ENCODE measurements at places on chromosomes 7 and 10. TPM values are rescaled to one million over a fixed set of nuclear protein-coding genes. Genes with fewer than 3 reads are reported as not detected.

DNA sequence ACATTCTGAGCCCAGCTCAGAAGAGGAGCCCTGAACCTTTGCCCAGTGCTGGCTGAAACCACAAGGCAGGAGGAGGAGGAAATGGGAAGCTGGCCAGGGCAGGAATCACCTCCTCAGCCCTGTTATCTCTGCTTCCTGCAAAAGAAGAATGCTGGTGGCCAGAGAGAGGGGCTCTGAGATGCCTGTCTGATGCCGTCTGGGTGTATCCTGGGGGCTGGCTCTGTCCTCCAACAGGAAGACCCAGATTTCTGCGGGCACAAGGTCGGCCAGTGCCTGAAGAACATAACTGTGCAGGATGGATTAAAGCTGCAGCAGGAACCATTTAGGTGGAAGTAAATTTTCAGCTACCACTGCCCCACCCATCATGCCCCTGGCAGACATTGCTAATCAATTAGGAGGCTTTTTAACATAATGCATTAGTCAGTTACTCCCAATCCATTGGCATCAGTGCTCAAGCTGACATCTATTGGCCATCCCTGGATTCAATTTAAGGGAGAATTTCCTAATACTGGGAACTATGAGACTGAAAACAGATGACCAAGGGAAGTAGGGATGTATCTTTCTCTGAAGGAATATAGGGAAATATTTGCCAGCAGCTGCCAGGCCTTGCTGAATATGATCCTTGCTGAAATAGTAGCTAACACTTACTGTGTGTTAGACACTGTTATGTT is 67.7 kb downstream of the COL13A1 start:
- no peaks in the 10 kb centered on the region for H3K27me3 ChIP-seq
- peak; percentile 88 for DNase-seq
- peaks cover 40% of the 10 kb centered on the region for H3K4me1 ChIP-seq
- H3K36me3 ChIP-seq = no peaks in the 10 kb centered on the region
- H3K27ac ChIP-seq = peak overlapping the region; percentile 37

GRCh38 chr7:43766564-43766963 is 8.1 kb downstream of the BLVRA start:
- H3K4me3 ChIP-seq = no peak overlapping the region
- H3K4me1 ChIP-seq = peaks cover 14% of the 10 kb centered on the region
- no peak for DNase-seq
- H3K27ac ChIP-seq = no peak overlapping the region
- no peaks in the 10 kb centered on the region for H3K27me3 ChIP-seq

- DNase-seq = no peak
- no peak overlapping the region for H3K4me3 ChIP-seq
- peaks cover 22% of the 10 kb centered on the region for H3K4me1 ChIP-seq
- peaks cover 22% of the 10 kb centered on the region for H3K27me3 ChIP-seq
Measured at GRCh38 chr10:76721891-76722505, 915.6 kb downstream of the KCNMA1 start.

GRCh38 chr7:31373337-31374289 is 33.1 kb upstream of the NEUROD6 start:
- H3K36me3 ChIP-seq = no peaks in the 10 kb centered on the region
- H3K27me3 ChIP-seq = no peaks in the 10 kb centered on the region
- H3K27ac ChIP-seq = no peak overlapping the region

DNA sequence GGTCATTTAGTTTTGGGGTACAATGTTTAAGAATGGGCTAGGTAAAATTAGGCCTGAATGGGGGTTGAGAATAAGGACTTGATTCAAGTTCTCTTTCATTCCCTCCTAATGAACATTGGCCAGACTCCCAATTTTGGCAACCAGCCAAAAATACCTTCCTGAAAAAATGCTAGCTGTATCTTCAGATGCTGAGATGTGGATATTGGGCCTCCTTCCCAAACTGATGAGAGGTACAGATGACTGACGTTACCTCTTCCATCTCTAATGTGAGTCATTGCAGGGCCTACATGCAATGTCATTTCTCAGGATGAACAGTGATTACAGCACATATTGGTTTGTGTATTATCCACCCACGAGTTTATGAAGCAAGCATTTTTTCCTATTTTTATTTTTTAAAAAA is 151.6 kb downstream of the SND1 start:
- H3K4me1 ChIP-seq = no peaks in the 10 kb centered on the region
- H3K36me3 ChIP-seq = no peaks in the 10 kb centered on the region
- DNase-seq = peak; percentile 48
- H3K27ac ChIP-seq = no peak overlapping the region

DNA sequence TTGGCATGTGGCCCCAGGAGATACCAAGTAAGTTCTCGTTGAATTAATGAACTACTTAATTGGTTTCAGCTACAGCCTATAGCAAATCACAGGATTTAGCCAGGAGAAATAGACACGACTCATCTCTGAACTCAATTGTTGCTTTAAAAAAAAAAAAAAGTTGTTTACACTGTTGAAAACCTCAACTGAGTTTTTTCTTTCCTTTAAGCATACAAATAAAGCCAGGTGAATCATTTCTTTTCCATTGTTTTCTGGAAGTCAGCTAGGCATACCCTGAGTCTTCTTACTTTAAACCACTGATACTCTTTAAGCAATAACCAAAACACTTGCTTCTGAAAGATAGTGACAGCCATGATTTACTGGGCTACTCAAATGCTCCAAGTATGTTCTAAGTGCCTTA is 755 bp downstream of the FRMPD2 start:
- no peaks in the 10 kb centered on the region for H3K4me1 ChIP-seq
- H3K27ac ChIP-seq = no peak overlapping the region
- H3K4me3 ChIP-seq = no peak overlapping the region
- no peak for DNase-seq

DNA sequence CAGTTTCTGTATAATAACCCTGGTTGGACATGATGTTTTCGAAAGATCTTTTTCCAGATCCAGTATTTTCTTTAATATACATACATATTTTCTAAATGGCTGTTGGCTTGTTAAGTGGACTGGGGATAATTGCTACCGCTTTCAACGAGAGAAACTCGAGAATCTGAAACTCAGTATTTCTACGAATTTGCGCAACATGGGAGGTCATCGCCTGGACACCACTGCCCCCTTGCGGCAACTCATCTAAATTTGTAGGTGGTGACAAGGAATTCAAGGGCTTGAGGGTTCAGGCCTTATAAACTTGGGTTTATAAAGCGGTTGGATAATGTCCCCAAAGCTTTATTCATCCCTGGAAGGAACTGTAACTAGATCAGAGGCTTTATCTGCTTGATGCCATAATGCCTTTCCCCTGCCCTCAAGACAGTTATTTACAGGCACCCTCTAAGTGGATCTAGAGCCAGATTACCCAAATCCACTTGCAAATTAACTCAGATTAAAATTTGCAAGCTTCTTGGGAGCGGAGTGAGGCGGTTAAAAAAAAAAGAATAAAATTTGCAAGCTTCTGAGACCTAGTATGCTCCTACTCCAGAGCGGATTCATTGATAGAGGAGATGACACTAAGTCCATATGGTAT is 21.3 kb upstream of the KCNK18 start:
- peak; percentile 85 for DNase-seq
- H3K27me3 ChIP-seq = peaks cover 35% of the 10 kb centered on the region
- H3K27ac ChIP-seq = no peak overlapping the region
- H3K4me3 ChIP-seq = peak overlapping the region; percentile 66
- H3K4me1 ChIP-seq = no peaks in the 10 kb centered on the region
- no peaks in the 10 kb centered on the region for H3K36me3 ChIP-seq

GRCh38 chr10:132865851-132866600 is 76.3 kb downstream of the CFAP46 start:
- peaks cover 21% of the 10 kb centered on the region for H3K27me3 ChIP-seq
- no peaks in the 10 kb centered on the region for H3K4me1 ChIP-seq
- H3K4me3 ChIP-seq = no peak overlapping the region
- H3K36me3 ChIP-seq = no peaks in the 10 kb centered on the region

GRCh38 chr7:28112467-28112866 is 68.1 kb downstream of the JAZF1 start:
- peaks cover 29% of the 10 kb centered on the region for H3K4me1 ChIP-seq
- no peaks in the 10 kb centered on the region for H3K27me3 ChIP-seq
- no peaks in the 10 kb centered on the region for H3K36me3 ChIP-seq
- peak overlapping the region; percentile 64 for H3K27ac ChIP-seq

DNA sequence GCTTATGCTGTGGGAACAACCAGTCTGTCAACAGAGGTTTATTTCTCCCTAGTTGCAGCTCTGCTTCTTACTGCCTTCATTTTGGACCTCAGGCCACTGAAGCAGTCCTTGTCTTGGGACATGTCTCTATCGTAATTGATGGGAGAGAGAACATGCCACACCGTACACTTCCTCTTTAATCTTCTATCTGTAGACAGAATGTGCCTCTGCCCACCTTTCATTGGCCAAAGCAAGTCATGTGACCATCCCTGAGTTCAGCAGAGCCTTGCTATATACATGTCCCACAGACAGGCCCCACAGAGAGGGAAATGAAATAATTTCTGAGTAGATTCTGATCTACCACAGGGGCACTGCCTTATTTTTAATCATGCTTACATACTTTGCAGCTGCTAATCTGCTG is 98.0 kb downstream of the KCND2 start:
- no peak overlapping the region for H3K4me3 ChIP-seq
- no peak for DNase-seq
- H3K36me3 ChIP-seq = no peaks in the 10 kb centered on the region
- H3K27ac ChIP-seq = no peak overlapping the region
- no peaks in the 10 kb centered on the region for H3K4me1 ChIP-seq

- no peak overlapping the region for H3K4me3 ChIP-seq
- 0 out of 2 replicates have a peak, but pooled peaks cover 4% of the 10 kb centered on the region for H3K27me3 ChIP-seq
- no peak overlapping the region for H3K27ac ChIP-seq
- H3K36me3 ChIP-seq = no peaks in the 10 kb centered on the region
- peak; percentile 16 for DNase-seq
Measured at GRCh38 chr10:10658172-10658785, 359.4 kb upstream of the CELF2 start.

- H3K4me1 ChIP-seq = peaks cover 7% of the 10 kb centered on the region
- DNase-seq = no peak
- H3K27me3 ChIP-seq = no peaks in the 10 kb centered on the region
- H3K4me3 ChIP-seq = no peak overlapping the region
- no peak overlapping the region for H3K27ac ChIP-seq
- H3K36me3 ChIP-seq = no peaks in the 10 kb centered on the region
Measured at GRCh38 chr10:34775044-34775637, 40.0 kb downstream of the PARD3 start.

- H3K4me1 ChIP-seq = no peaks in the 10 kb centered on the region
- no peak overlapping the region for H3K4me3 ChIP-seq
- H3K36me3 ChIP-seq = no peaks in the 10 kb centered on the region
- no peak overlapping the region for H3K27ac ChIP-seq
- DNase-seq = peak; percentile 37
- H3K27me3 ChIP-seq = no peaks in the 10 kb centered on the region
Measured at GRCh38 chr7:104552102-104552501, 223.7 kb downstream of the LHFPL3 start.

GRCh38 chr10:7756360-7756992 is 31.3 kb downstream of the KIN start:
- no peaks in the 10 kb centered on the region for H3K4me1 ChIP-seq
- no peaks in the 10 kb centered on the region for H3K27me3 ChIP-seq
- H3K27ac ChIP-seq = no peak overlapping the region
- peaks cover 63% of the 10 kb centered on the region for H3K36me3 ChIP-seq

- DNase-seq = no peak
- no peaks in the 10 kb centered on the region for H3K27me3 ChIP-seq
- H3K27ac ChIP-seq = no peak overlapping the region
- no peaks in the 10 kb centered on the region for H3K4me1 ChIP-seq
- H3K36me3 ChIP-seq = no peaks in the 10 kb centered on the region
- H3K4me3 ChIP-seq = no peak overlapping the region
Measured at GRCh38 chr7:12064586-12065127, 146.4 kb upstream of the TMEM106B start.

- no peak for DNase-seq
- peaks cover 29% of the 10 kb centered on the region for H3K4me1 ChIP-seq
- peak overlapping the region; percentile 80 for H3K27ac ChIP-seq
Measured at GRCh38 chr7:76053461-76053860, 5.6 kb downstream of the MDH2 start.

GRCh38 chr10:22624287-22624738 is 90.1 kb downstream of the PIP4K2A start:
- no peaks in the 10 kb centered on the region for H3K27me3 ChIP-seq
- no peaks in the 10 kb centered on the region for H3K36me3 ChIP-seq
- H3K4me3 ChIP-seq = peak overlapping the region; percentile 15
- DNase-seq = peak; percentile 84

- peak; percentile 91 for DNase-seq
- H3K4me3 ChIP-seq = peak overlapping the region; percentile 45
- peaks cover 87% of the 10 kb centered on the region for H3K4me1 ChIP-seq
Measured at GRCh38 chr7:131011976-131012375, 278.0 kb upstream of the KLF14 start.

GRCh38 chr7:143120691-143121405 is 11.0 kb upstream of the PIP start:
- DNase-seq = no peak
- no peaks in the 10 kb centered on the region for H3K36me3 ChIP-seq
- no peaks in the 10 kb centered on the region for H3K4me1 ChIP-seq
- H3K27me3 ChIP-seq = no peaks in the 10 kb centered on the region
- H3K4me3 ChIP-seq = no peak overlapping the region
- H3K27ac ChIP-seq = no peak overlapping the region

- H3K36me3 ChIP-seq = no peaks in the 10 kb centered on the region
- no peaks in the 10 kb centered on the region for H3K27me3 ChIP-seq
- no peak for DNase-seq
- H3K27ac ChIP-seq = no peak overlapping the region
- H3K4me1 ChIP-seq = no peaks in the 10 kb centered on the region
- H3K4me3 ChIP-seq = no peak overlapping the region
Measured at GRCh38 chr10:78863140-78863905, 205.4 kb upstream of the ZMIZ1 start.

DNA sequence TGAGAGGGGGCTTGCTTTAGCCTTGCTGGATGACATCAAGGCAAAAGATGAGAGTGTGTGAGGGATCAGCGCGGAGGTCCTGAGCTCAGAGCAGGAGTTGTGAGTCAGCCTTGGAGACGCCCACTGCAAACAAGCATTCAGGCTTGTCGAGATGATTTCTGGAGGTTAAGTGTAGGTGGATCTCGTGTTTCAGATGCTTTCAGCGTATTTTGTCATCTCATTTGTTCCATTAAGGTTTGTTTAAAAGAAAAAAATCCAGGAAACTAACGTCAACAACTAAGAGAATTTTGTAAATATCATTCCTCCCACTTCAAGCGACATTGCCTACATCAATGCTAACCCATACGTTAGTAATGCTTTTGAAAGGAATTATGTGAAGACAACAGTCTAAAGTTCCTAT is 715.4 kb upstream of the NRP1 start:
- DNase-seq = peak; percentile 61
- peaks cover 21% of the 10 kb centered on the region for H3K27me3 ChIP-seq
- no peaks in the 10 kb centered on the region for H3K36me3 ChIP-seq
- no peak overlapping the region for H3K4me3 ChIP-seq

GRCh38 chr10:96093948-96094347 is 36.1 kb upstream of the ZNF518A start:
- DNase-seq = no peak
- no peaks in the 10 kb centered on the region for H3K4me1 ChIP-seq
- H3K36me3 ChIP-seq = no peaks in the 10 kb centered on the region
- no peak overlapping the region for H3K27ac ChIP-seq
- peaks cover 6% of the 10 kb centered on the region for H3K27me3 ChIP-seq

The CRYGN gene
- not detected for total RNA-seq

The TMEM213 gene
- not detected for total RNA-seq

The CAV1 gene
- 1,092 TPM for total RNA-seq

The TCAF2 gene
- 5.9 TPM for total RNA-seq

The RPEL1 gene
- not detected for total RNA-seq

The HYAL4 gene
- total RNA-seq = not detected

The PDZD7 gene
- not detected for total RNA-seq

The MNX1 gene
- not detected for total RNA-seq

The PRR15 gene
- total RNA-seq = 6.1 TPM

The SPDYE3 gene
- not detected for total RNA-seq

The ABLIM1 gene
- 0.54 TPM for total RNA-seq

The RAMP3 gene
- total RNA-seq = not detected

The FBXL15 gene
- total RNA-seq = 23.6 TPM

The IKZF1 gene
- not detected for total RNA-seq

The C10orf62 gene
- total RNA-seq = not detected

All from GM23248 (cell line).